ENCODE measurements at places on chromosomes 4 and X.
A peak's percentile ranks its signal among the peaks of the same experiment; 100 is the strongest.

DNA sequence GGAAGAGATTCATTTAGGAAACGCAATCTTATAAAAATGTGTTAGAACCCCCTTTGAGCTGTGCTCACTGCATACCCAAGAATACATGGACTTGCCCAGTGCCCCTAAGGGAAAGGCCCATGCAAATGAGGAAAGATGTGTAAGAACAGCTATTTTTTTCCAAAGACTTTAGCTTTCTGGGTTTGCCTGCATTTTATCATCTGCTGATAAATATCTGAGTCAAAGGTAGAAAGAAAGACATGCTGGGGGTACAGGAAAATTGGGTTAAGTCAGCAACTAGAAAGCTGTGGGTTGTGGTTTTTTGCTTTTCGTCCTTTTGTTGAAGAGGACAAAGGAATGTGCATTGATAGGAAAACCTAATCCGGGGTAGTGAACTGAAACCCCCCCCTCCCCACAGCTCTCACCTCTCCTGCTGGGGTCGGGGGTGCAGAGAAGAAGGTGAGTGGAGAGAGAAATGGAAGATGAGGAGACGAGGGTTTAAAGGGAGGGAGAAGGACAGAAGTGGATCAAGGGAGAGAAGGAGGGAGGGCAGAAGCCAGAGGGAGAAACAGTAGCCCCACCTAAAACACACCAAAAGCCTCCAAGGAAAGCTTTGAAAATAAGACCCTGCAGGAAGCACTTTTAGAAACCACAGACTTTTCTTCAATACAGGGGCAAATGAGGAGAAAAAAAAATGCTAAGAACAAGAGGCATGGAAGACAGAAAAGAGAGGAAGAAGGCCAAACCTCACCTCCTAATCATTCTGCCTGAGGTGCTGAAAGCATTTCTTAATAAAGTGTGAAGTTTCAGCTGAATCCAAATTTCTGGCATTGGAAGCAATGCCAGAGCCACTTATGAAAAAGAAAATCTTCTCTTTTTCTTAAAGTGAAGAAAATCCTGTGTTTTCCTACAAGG lies 49.3 kb downstream of the KDR start:
- DNase-seq: no peak

DNA sequence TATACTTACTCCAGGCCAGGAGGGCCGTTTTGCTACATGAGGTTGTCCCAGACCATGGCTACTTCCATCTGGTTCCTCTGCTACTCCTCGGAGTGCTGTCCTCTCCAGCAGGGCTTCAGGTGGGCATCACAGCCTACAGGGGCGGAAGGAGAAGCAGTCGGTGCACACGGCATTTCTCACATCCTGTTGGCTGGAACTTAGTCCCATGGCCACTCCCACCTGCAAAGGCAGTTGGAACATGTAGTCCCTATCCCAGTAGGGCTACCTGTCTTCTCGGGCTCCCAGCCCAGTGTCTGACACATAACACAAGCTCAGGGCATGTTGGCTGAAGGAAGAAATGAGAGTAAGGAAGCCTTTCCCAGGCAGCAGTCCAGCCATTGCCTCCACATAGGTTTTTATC lies 7.7 kb upstream of the STK32B start:
- DNase-seq: no peak

- DNase-seq: no peak
These were observed 108.0 kb downstream of the CPZ start for GRCh38 chr4:8700531-8700930.

DNA sequence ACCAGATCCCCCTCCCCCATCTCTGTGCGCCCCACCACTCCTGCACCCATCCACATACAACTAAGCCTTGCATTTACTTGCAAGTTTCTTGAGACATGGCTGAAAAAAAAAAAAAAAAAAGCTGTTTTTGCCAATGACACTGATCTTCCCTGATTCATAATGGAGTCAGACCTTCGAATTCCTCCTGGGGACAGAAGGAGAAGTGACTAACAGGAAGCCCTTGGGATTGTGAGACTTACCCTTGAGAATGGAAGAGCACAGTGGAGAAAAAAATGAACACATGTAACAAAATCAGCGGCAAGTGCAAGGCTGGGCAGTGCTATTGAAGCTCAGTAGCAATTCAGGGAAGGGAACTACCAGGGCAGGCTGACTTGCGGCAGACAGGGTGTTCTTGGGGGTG lies 288.4 kb downstream of the BCOR start:
- DNase-seq: peak; percentile 61

DNA sequence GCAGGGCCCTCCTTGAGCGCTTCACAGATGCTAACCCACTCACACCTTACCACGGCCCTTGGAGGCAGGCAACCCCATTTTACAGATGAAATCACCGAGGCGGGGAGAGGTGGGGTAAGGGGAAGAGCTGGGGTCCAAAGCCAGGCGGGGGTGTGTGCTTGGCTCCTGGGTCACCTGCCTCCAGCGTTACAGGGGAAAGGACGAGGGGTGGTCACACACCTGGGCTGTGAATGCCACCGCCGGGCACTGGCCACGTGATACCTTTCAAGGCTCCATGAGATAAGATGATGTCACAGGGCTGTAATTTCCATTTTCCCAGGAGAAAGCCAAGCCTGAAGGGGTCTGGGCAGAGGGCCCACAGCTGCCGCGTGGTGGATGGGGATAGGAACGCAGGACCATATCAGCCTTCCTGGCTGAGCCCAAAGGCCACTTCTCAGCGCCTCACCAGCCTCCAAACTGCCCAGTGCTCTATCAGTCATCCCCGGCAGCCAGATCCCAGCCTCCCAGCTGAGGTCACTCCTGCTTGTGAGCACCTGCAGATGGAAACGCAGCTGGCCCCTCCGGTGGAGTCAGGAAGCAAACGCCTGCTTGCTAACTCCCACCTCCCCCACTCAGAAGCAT lies 62.4 kb upstream of the CRMP1 start:
- no peak for DNase-seq

DNA sequence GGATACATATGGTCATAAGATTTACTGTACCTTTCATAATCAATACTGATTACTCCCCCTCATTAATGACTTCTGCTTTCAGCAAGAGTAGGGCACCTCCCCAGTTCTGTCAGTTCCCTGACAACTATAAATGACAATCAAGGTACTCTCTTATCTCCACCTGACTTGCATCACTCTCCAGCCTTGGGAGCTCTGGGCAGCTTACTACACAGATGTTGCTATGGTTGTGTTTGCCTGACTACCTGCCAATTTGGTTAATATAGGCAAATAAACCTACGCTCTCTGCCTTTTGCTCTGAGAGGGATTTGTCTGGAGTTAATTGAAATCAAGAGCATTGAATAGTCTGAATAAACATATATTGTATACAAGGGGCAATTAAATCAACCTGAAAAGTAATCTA lies 22.8 kb upstream of the MAP7D3 start:
- no peak for DNase-seq

DNA sequence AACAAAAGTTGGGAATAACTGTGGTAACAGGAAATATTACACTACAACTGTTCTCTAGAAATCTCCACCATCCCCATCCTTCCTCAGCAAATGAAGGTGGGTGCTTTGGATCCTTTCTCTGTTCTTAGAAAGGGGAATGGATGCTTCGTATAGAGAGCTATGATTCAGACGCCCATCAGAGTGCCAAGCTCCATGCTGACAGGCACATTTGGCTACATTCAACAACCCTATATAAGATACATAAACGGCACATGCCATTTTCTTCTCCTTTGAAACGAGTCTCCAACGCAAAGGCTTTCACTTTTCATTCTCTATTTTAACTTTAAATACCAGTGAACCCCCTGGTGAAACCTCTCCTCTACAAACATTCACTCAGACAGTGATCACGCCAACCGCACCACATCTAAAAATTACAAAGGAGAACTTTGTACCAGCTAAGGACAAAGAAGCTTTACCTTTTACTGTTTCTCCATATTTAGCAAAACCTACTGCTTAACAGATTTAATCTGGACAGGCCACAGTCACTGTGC lies 172.5 kb downstream of the TSPAN5 start:
- no peak for DNase-seq

Data from hepatic stellate cell (primary cell).